ENCODE measurements at places on chromosomes 3 and 15.

DNA sequence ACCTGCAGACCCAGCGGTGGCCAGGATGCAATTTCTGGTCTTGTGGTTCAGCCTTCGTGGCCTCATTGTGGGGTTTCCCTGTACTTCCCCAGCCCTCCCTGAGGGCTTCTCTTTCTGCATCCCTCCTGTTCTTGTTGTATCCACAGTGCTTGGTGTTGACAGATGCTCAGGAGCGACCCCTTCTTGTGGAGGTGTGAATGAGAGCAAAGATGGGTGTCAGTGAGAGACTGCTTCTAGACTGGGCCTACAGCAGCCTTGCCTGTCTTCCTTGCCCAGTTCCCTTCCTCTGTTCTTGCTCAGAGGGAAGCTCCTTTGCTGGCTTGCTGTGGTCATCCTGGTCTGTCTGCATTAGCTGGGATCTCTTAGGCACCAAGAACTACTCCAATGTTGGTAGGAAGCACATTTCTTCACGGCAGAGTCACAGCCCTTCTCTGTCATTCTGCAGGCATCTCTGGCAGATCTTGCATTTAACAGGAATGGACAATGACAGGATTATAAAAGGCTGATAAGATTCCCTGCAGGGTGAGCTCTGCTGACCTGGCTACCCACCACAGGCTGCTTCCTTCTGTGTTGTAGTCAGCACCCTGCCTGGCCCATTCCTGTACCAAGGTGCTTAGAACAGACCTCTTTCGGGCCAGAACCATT lies 317.8 kb upstream of the C2CD4B start:
- DNase-seq: no peak

GRCh38 chr3:189393598-189393997 lies 221.8 kb downstream of the TPRG1 start:
- DNase-seq: peak; percentile 60

DNA sequence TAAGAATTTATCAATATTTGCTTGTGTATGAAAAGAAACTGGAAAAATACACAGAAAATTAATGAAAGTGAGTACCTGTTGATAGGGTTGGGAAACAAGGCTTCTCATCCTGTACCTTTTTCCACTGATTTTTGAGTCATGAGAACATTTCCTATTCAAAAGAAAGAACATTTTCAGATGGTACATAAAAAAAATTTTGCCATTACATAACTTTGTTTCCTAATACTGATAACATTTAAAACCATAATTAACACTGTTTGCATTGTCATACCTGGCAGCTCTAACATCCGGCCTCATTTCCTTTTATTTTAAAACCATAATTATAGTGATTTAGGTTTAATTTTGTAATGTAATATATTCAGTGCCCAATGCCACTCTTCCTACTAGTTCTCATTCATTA lies 11.7 kb downstream of the NKTR start:
- no peak for DNase-seq

DNA sequence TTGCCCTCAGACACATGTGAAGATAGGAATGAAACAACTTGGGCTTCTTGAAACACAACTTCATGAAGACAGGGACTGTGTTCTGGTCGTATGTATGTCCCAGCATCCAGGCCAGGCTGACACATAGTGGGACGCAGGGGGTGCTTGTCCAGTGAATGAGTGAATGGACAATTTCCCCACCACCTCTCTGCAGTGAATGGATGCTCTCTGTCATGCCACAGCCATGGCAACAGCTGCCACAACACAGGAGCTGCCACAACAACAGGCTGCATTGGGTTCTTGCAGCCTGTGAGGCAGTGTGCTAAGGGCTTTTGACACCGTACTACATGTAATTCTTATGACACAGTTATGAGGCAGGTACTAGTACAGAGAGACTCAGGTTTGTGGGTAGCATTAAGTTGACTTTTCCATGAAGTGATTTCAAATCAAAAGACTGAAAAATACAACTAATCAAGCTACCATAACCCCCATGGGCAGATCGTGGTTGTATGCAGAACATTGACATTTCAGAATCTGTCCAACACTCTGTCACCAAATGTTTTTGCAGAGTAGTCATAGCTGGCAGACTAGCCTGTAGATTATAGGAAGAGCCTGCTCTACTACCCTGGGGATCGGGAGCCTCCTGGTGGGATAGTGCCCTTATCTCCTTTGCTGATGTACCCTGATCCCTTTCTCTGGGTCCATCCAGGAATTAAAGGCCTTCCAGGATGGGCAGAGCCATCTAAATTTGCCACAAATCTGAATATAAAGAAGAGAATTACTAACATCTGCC lies 40.8 kb downstream of the CLSTN2 start:
- no peak for DNase-seq

DNA sequence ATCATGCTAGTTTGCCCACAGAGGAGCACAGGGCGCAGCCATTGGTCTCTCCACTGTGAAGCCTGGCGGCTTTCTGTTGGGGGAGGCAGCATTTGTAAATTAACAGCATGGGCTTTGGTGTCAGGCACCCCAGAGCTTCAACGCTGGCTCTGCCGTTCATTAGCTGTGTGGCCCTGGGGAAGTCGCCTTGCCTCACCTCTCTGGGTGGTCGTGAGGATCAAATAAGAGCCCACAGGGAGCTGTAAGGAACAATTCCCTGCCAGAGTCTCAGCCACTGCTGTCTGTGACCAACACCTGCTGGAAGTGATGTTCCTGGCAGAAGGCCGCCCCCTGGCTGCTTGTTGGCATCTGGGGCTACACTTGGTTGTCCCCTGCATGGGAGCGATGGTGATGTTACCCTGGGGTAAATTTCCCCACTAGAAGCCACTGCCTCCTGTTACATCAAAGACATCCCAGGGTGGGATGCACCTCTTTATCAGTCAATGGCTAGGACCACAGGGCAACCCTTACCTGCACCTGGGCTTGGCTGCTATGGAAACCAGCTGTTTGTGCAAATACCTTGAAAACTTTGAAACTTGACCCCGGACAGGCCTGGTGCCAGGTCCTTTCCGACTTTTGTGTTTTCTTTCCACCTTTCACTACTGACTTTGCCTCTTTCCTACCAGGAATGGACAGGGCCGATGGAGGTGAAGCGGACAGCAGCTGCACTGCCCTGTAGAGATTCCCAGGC lies 36.9 kb downstream of the DNASE1L3 start:
- DNase-seq: no peak

DNA sequence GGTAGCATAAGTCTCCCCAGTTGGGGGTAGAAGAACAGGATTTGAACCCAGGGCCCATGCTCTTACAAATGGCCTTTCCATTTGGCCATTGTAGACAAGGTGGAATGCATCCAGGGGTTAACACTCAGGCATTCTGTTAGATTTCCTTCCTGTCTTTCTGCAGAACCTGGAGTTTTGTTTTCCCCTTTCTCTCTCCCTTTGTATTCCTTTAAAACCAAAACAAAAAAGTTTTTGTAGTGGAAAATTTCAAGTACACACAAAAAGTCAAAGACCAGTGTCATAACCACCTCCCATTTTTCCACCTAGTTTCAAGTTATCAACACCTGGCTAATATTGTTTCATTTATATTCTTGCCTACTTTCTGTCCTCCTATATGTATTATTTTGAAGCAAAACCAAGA lies 26.0 kb downstream of the FRMD4B start:
- no peak for DNase-seq

GRCh38 chr3:160381470-160381869 lies 17.6 kb downstream of the IFT80 start:
- DNase-seq: peak; percentile 78

GRCh38 chr3:149596134-149596770 lies 61.6 kb downstream of the WWTR1 start:
- peak; percentile 47 for DNase-seq

DNA sequence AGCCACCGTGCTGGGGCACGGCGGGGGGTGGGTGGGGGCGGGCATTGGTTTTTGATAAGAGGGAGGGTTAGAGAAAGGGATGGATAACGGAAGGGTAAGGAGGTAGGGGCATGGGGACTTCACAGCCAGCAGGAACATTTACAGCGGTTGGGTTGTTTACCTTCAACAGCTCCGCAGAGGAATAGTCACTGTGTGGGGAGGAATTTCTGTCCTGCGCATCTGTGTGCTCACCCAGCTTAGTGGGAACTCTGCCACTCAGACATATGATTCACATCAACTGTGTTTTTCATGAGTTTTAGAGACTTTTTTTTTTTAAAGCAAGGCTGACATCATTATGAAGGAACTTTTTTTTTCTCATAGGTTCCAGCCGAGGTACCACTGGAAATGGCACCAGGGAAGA lies 19.6 kb downstream of the CHRD start:
- peak; percentile 95 for DNase-seq

DNA sequence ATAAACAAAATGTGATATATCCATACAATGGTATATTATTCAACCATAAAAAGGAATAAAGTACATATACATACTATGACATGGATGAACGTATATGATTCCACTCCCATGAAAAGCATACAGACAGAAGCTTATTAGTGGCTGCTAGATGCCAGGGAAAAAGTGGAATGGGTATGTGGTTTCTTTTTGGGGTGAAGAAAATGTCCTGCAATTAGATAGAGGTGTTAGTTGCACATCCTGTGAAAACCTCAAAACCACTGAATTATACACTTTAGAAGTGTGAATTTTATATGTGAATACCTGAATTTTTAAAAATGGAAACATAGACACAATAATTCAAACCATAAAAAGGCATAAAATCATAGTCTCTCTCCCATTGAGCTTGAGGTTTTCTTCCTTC lies 11.2 kb downstream of the DENND6A start:
- DNase-seq: no peak

- DNase-seq: no peak
Measured at GRCh38 chr3:157529751-157530150, 26.5 kb upstream of the VEPH1 start.

DNA sequence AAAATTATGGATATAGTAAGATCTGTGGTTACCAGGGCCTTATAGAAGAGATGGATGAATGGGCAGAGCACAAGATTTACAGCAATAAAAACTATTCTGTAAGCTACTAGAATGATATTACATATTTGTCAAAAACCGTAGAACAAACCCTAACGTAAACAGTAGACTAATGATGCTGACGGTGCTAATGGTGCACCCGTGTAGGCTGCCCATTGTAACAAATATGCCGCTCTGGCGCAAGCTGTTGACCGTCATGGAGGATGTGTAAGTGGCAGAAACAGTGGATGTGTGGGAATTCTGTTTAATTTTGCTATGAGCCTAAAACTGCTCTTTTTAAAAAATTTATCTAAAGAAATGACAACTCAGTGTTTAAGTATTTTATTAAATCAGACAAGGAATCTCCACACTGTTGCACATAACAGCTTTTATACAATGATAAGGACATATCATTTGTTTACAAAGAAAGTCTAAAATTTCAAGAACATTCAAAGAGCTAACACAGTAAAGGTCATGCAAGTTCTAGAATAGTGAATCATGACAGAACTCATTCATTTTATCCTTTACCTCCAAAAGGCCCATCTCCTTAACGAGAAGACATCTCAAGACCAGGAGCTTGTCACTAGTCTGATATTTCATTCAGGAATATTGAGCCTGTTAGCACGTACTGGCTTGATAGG lies 32.8 kb downstream of the TFRC start:
- no peak for DNase-seq

DNA sequence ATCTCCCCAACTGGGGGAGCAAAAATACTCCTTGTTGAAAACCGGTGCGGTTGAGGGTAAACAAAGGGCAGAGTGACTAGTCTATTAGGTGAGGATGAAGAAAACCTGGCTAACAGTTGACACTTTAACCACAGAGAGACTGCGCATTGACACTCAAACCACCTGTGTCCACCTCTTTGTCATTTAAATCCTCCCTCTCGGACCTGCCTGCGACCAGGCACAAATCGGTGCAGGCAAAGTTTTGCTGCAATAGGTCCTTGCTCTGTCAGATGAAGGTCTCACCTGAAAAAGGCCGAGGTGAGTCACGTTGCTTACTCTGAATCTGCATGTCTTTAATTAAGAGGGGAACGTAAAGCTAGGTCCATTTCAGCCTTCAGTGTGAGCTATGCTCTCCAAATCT lies 494.1 kb upstream of the DPPA4 start:
- DNase-seq: no peak

GRCh38 chr3:77599948-77600347 lies 560.0 kb downstream of the ROBO2 start:
- DNase-seq: no peak

- peak; percentile 70 for DNase-seq
Measured at GRCh38 chr3:150721285-150722130, 17.8 kb upstream of the ERICH6 start.

GRCh38 chr3:55875113-55875512 lies 388.0 kb upstream of the WNT5A start:
- DNase-seq: no peak

- no peak for DNase-seq
Measured at GRCh38 chr3:132117642-132118041, 82.8 kb upstream of the CPNE4 start.

GRCh38 chr3:99172736-99173657 lies 271.5 kb upstream of the DCBLD2 start:
- peak; percentile 81 for DNase-seq

- DNase-seq: no peak
Measured at GRCh38 chr3:94362393-94362792, 299.5 kb downstream of the NSUN3 start.
